Colonic mucosa (tissue), 4 donors: ENCODE measurements at places on chromosomes 12 and 14. TPM values are rescaled to one million over a fixed set of nuclear protein-coding genes. Genes with fewer than 3 reads are reported as not detected.

- H3K27me3 ChIP-seq = no peaks in the 10 kb centered on the region
- H3K4me1 ChIP-seq = peaks cover 20% of the 10 kb centered on the region
- no peak for DNase-seq
- H3K4me3 ChIP-seq = no peak overlapping the region
These were observed 159.2 kb downstream of the TGFB3 start for GRCh38 chr14:75822522-75823141.

The RASSF8 gene
- 3.2 TPM for total RNA-seq

DNA sequence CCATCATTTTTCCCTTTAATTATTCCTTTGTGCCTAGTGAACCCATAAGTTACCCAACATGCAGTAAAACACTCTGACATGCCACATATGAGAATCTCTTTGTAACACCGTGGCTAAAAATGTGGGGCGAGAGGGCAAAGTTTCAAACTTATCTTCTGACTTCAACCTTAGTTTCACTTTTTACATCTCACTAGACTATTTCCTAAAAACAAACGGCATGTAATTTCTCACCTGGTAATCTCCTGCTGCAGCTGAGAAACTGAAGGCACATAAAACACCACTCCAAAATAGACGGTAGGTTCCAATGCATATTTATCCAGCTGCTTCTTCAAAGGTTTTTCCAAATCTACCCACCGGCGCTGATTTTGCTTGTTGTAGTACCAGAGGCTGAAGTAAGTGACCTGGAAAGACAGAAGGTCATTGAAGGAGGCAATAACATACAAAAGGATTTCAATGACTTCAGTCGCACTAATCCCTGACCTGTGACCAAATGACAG, 37.9 kb downstream of the PTPN21 start:
- no peak overlapping the region for H3K4me3 ChIP-seq
- H3K27me3 ChIP-seq = no peaks in the 10 kb centered on the region
- DNase-seq = no peak
- peak overlapping the region; percentile 38 for H3K27ac ChIP-seq

The LYZ gene
- total RNA-seq = 20.6 TPM

- no peak for DNase-seq
- no peaks in the 10 kb centered on the region for H3K4me1 ChIP-seq
- H3K36me3 ChIP-seq = no peaks in the 10 kb centered on the region
- H3K27me3 ChIP-seq = no peaks in the 10 kb centered on the region
- H3K4me3 ChIP-seq = no peak overlapping the region
These were observed 48.2 kb downstream of the SLC38A4 start for GRCh38 chr12:46777587-46777986.

- no peaks in the 10 kb centered on the region for H3K27me3 ChIP-seq
- DNase-seq = no peak
- no peak overlapping the region for H3K27ac ChIP-seq
- H3K36me3 ChIP-seq = no peaks in the 10 kb centered on the region
- H3K4me1 ChIP-seq = no peaks in the 10 kb centered on the region
These were observed 4.7 kb upstream of the IPO8 start for GRCh38 chr12:30700216-30700900.

- H3K36me3 ChIP-seq = no peaks in the 10 kb centered on the region
- H3K4me3 ChIP-seq = no peak overlapping the region
- H3K27me3 ChIP-seq = peaks cover 23% of the 10 kb centered on the region
- no peak overlapping the region for H3K27ac ChIP-seq
- no peak for DNase-seq
These were observed 1.4 kb upstream of the TMEM132C start for GRCh38 chr12:128265566-128265965.

- H3K36me3 ChIP-seq = no peaks in the 10 kb centered on the region
- no peak for DNase-seq
- no peak overlapping the region for H3K27ac ChIP-seq
- H3K27me3 ChIP-seq = no peaks in the 10 kb centered on the region
These were observed 349.3 kb downstream of the CACNA1C start for GRCh38 chr12:2402073-2402579.

GRCh38 chr14:37436519-37436918, 158.5 kb downstream of the FOXA1 start:
- no peaks in the 10 kb centered on the region for H3K4me1 ChIP-seq
- no peak overlapping the region for H3K27ac ChIP-seq
- no peaks in the 10 kb centered on the region for H3K36me3 ChIP-seq
- no peak overlapping the region for H3K4me3 ChIP-seq
- DNase-seq = peak; percentile 33

DNA sequence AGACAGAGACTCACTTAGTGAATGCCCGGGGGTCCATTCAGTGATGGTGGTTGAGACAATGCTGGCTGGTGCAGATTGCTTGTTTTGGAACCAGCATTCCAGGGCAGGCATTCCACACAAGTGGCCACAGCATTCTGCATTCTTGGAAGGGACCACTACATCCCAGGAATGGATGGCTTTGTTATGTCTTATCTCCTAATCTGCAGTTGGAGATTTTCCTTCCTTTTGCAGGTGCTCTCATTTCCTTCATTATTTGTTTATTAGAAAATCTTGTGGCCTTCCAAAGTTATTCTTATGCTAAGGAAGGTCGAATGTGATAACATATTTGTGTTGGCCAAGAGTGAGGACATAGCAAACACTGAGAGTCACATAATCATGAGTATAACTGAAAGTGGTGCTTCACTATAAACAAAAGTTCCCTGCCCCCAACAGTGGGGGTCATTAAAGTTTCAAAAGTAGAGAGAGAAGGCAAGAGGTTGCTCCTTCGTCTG, 66.0 kb downstream of the BMP4 start:
- H3K27me3 ChIP-seq = no peaks in the 10 kb centered on the region
- no peak for DNase-seq
- H3K4me1 ChIP-seq = no peaks in the 10 kb centered on the region

The AQP2 gene
- not detected for total RNA-seq
